ENCODE measurements at places on chromosomes 12 and 14. TPM values are rescaled to one million over a fixed set of nuclear protein-coding genes. Genes with fewer than 3 reads are reported as not detected.

DNA sequence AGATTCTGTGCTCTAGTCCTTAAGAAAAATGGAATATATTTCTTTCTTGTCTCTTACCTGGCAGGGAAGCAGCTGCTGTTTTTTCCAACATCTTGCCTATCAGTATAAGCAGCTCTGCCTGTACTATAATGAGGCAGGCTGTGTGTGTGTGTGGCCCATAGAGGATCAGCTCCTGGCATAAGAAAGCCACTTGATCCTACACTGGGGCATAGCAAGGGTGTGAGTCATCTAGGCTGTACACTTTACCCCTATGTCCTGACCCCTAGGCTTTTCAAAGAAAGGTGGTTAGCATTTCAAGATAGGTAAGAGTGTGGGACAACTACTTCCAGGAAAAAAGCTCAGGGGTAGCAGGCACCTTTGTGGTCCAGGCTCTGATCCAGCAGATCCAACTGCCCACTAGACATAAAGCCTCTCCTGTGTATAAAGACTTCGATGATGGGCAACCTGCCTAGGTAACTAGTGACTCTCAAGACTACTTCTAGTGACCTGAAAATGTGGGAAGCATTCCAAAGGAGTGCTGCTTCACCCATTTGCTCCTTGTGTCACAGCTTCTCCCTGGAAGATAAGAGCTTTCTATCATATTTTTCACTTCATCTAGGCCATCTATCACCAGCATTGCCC is 4.9 kb upstream of the SENP1 start:
- H3K4me3 ChIP-seq, result no peak overlapping the region
- no peak for DNase-seq
- no peak overlapping the region for H3K27ac ChIP-seq

- H3K27me3 ChIP-seq, result no peaks in the 10 kb centered on the region
- H3K27ac ChIP-seq, result no peak overlapping the region
- DNase-seq, result peak; percentile 69
- no peak overlapping the region for H3K4me3 ChIP-seq
- H3K4me1 ChIP-seq, result no peaks in the 10 kb centered on the region
These were observed 17.6 kb downstream of the TDP1 start for GRCh38 chr14:89973234-89973823.

- H3K4me1 ChIP-seq, result peaks cover 32% of the 10 kb centered on the region
- H3K4me3 ChIP-seq, result no peak overlapping the region
- no peak overlapping the region for H3K27ac ChIP-seq
These were observed 26.1 kb upstream of the IFNG start for GRCh38 chr12:68185598-68185997.

- H3K36me3 ChIP-seq, result no peaks in the 10 kb centered on the region
- no peak overlapping the region for H3K4me3 ChIP-seq
- H3K27ac ChIP-seq, result no peak overlapping the region
These were observed 748 bp upstream of the ACVRL1 start for GRCh38 chr12:51906430-51907082.

Gene TSPAN8
- total RNA-seq, result not detected

Gene KRT8
- total RNA-seq, result 0.26 TPM

Gene NRIP2
- not detected for total RNA-seq

Data from activated CD8-positive, alpha-beta memory T cell treated with anti-CD3 and anti-CD28 coated beads, Interleukin-2, amount 10 ng/mL, durations not matched to agents 7 days and 5 days (primary cell).